ENCODE measurements at places on chromosomes 11 and 22. TPM values are rescaled to one million over a fixed set of nuclear protein-coding genes. Genes with fewer than 3 reads are reported as not detected.

The MUC5AC gene
- total RNA-seq, result under 0.01 TPM

The PNPLA3 gene
- not detected for total RNA-seq

The GLB1L2 gene
- total RNA-seq, result 0.42 TPM

The C22orf23 gene
- not detected for total RNA-seq

The TP53AIP1 gene
- not detected for total RNA-seq

The SPECC1L gene
- total RNA-seq, result 18.3 TPM

The APOL4 gene
- not detected for total RNA-seq

The RAB3IL1 gene
- not detected for total RNA-seq

The PPFIBP2 gene
- total RNA-seq, result 28.9 TPM

The TRPM5 gene
- 0.10 TPM for total RNA-seq

The CALCA gene
- total RNA-seq, result not detected

The PGM2L1 gene
- total RNA-seq, result 3.5 TPM

The GPR83 gene
- 0.10 TPM for total RNA-seq

The OVOL1 gene
- total RNA-seq, result not detected

The BRSK2 gene
- 0.10 TPM for total RNA-seq

The ALDH3B2 gene
- total RNA-seq, result not detected

The CAVIN3 gene
- total RNA-seq, result 1.8 TPM

The MIAT gene
- total RNA-seq, result 15.8 TPM

The OR5B21 gene
- total RNA-seq, result not detected

The CDHR5 gene
- 0.10 TPM for total RNA-seq

The SERPING1 gene
- total RNA-seq, result 2.4 TPM

The ART1 gene
- not detected for total RNA-seq

The PRG3 gene
- not detected for total RNA-seq

The C11orf97 gene
- not detected for total RNA-seq
